ENCODE measurements at places on chromosomes 7 and 10.
A peak's percentile ranks its signal among the peaks of the same experiment; 100 is the strongest.

- no peak for DNase-seq
These were observed 18.0 kb downstream of the SLC25A13 start for GRCh38 chr7:96303686-96304443.

- DNase-seq: no peak
These were observed 87.0 kb downstream of the TBXAS1 start for GRCh38 chr7:139915864-139916716.

- no peak for DNase-seq
These were observed 19.3 kb downstream of the PON1 start for GRCh38 chr7:95304990-95305389.

DNA sequence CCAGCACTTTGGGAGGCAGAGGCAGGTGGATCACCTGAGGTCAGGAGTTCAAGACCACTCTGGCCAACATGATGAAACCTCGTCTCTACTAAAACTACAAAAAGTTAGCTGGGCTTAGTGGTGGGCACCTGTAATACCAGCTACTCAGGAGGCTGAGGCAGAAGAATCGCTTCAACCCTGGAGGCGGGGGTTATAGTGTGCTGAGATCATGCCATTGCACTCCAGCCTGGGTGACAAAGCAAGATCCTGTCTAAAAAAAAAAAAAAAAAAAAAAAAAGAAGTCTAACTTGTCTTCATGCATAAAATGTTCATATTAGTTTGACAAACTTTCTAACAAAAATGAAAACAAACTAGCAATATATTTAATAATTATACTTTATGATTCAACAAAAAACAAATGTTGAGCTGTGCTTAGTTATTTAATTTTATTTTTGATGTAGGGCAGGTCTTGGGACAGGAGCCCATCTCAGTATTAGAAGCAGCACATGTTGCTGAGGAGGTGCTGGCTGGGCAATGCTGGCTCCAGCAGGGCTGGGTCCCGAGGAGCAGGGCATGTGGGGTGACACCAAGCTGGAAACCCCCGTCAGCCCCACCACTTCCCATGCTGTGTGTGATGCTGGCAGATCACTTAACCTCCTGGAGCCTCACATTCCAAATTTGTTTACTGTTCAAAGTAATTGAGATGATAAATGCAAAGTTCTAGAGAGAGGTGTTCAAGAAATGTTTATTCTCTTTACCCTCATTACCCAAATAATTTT, 335.3 kb upstream of the KLF6 start:
- DNase-seq: no peak

DNA sequence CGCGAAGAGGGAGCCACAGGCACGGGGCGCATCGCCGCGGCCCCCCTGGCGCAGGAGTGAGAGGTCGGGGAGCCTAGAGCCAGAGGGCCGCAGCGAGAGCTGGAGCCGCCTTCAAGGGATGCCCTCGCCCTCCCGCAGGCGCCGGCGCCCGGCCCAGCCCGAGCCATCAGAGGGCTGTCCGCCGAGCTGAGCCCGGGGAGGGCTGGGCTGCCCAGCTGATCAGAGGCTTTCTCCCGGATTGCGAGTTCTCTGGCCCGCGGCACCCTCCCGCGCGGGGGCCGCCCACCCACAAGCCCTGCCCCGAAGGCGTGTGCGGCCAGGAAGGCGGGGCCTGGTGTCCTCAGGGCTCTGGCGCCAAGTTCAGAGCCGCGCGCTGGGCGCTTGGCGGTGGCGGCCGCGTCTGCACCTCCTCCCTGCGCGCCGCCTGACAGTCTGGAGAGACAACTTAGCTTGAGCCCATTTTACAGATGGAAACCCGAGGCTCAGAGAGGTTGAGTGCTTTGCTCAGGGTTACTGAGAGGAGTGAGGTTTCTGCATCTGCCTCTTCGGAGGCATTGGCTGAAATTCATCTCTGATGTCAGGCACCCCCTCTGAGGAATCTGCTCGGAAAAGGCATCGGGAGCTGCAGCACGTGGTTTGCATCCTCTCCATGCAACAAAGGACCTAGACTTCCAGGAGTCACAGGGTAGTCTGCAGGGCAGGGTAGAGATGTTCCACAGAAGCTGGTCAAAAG, 3.8 kb upstream of the ANTXRL start:
- peak; percentile 20 for DNase-seq

GRCh38 chr7:54839575-54840213, 80.7 kb upstream of the SEC61G start:
- DNase-seq: no peak
